Fibroblast of skin of abdomen (primary cell): ENCODE measurements at places on chromosomes 6 and 20.

DNA sequence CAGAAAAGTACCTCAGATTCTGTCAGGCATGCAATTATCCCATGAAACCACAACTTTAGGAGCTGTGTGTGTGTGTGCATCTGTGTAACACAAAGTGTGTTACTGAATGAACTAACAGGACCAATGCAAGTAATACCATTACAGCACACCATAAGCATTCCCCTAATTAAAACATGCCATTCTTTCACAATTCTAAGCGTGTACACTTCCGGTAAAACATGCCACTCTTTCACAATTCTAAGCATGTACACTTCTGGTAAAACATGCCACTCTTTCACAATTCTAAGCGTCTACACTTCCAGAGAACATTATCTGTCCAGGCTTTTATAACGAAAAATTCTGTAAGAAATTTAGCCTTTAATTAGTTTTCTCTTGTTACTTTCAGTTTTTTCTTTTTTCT, 238.2 kb downstream of the GMDS start:
- DNase-seq: peak; percentile 45

DNA sequence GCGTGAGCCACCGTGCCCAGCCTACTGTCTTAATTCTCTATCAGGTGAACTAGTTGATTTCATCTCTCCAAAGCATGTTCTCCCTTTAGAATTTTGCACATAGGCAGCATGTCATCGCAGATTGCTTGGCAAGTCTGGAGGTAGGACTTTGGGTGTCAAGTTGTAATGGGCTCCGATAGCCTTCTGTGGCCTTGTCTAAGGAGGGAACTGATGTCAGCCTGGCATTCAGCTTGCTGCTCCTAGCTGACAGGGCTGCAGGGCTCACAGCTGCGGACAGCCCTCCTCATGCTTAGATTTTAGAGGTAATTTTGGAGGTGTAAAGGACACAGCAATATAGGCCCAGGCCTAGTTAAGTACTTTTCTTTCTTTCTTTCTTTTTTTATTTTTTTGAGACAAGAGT, 11.3 kb downstream of the CHMP4B start:
- no peak for DNase-seq

- peak; percentile 22 for DNase-seq
Measured at GRCh38 chr6:33008944-33009861, at the start of gene HLA-DOA. Gene HLA-DOA (minus strand): TSS chr6:33009591.

- no peak for DNase-seq
Measured at GRCh38 chr20:54933212-54933904, 458.0 kb downstream of the DOK5 start.

DNA sequence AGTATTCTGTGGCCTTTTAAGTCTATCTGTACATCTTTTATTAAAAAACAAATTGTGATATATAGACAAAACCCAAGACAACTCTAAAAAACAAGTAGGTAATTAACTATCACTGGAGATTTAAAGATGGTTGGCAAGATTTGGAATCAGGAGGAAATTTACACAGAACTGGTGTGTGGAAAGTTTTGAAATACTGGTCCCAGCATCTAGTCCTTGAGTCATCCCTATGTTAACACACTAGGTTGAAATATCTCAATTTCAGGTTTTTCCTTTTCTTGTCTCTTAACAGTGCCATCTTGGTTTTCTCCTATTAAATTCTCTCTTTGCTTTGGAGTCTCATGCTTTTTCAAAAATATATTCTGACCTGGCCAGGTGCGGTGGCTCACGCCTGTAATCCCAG, 27.5 kb downstream of the SASH1 start:
- no peak for DNase-seq

DNA sequence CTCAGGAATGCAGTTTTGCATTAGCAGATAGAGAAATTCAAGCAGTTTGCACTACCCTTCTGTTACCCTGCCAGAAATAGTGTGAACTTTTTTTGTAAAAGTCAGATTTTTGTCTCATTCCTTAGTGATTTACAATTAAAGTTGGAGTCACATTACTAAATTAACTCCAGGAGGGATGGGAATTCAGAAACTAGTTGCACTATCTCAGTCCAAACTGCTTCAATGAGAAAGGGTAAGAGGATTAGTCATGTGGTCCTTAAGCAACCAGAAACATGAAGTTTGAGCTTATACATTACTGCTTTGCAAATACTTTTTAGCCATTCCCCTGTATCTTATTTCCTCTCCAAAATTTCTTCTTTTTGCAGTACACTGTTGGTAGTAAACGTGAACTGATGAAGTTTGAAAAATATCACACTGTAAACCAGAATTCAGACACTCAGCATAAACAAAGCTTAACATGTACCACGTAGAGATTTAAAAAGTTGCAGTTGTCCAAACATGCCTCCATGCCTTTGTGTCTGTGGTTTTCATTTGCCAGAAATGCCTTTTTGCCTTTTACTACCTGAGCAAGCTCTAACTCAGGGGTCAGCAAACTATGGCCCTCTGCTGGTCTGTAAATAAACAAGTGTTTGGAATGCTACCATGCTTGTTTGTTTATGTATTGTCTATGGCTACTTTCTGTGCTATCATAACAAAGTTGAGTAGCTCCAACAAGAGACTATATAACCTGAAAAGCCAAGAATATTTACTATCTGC, 49.7 kb downstream of the TP53INP2 start:
- peak; percentile 58 for DNase-seq

GRCh38 chr6:148364056-148364824, 21.6 kb downstream of the SASH1 start:
- peak; percentile 74 for DNase-seq

GRCh38 chr6:139926711-139927110, 552.3 kb upstream of the CITED2 start:
- peak; percentile 42 for DNase-seq

- DNase-seq: no peak
Measured at GRCh38 chr6:9487128-9487527, 927.7 kb downstream of the TFAP2A start.

DNA sequence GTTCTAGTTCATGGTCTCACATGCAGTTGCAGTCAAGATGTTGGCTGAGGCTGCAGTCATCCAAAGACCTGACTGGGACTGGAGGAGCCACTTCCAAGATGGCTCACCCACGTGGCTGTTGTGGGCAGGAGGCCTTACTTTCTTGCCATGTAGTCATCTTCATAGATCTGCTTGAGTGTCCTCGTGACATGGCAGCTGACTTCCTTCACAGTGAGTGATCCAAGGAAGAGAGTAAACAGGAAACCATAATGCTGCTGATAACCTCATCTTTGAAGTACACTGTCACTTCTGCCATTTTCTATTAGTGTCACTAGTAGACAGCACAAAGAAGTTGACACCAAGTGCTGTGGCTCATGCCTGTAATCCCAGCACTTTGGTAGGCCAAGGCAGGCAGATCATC, 40.1 kb upstream of the AKIRIN2 start:
- no peak for DNase-seq

DNA sequence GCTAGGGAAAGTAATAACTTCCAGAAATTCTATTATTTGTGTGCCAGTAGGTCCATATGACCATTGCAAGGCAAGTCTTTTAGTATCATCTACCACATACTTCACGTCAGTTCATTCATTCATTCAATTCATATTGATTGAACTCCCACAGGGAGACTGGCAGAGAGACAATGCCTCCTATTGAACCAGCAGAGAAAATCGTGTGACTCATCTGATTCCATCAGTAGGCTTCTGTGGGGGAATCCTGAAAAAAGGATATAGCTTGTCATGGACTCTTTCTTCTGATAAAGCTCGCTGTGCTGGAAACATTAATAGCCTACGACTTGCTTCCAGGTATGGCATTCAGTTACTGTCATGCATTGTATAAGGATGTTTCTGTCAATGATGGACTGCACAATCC, 45.3 kb upstream of the CNR1 start:
- no peak for DNase-seq

- DNase-seq: no peak
Measured at GRCh38 chr6:21382821-21383449, 210.6 kb upstream of the SOX4 start.

DNA sequence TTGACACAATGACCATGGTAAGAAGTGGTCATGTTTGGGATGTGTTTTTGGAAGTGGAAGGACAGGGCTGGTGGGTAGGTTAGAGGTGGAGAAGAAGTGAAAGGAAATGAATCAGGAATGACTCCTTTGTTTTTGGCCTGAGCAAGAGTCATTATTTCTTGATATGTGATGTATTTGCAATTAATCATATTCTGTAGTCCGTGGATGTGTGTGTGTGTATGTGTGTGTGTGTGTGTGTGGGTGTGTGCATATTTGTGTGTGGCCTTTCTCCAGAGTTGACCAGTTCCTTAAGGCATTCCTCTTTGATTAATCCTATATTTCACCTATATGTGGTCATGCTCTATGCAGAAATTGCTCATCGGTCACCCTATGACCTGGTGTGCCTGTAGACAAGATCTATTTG, 130.7 kb downstream of the UTRN start:
- DNase-seq: peak; percentile 77

- DNase-seq: peak; percentile 77
Measured at GRCh38 chr6:146289816-146290588, 253.6 kb upstream of the RAB32 start.

DNA sequence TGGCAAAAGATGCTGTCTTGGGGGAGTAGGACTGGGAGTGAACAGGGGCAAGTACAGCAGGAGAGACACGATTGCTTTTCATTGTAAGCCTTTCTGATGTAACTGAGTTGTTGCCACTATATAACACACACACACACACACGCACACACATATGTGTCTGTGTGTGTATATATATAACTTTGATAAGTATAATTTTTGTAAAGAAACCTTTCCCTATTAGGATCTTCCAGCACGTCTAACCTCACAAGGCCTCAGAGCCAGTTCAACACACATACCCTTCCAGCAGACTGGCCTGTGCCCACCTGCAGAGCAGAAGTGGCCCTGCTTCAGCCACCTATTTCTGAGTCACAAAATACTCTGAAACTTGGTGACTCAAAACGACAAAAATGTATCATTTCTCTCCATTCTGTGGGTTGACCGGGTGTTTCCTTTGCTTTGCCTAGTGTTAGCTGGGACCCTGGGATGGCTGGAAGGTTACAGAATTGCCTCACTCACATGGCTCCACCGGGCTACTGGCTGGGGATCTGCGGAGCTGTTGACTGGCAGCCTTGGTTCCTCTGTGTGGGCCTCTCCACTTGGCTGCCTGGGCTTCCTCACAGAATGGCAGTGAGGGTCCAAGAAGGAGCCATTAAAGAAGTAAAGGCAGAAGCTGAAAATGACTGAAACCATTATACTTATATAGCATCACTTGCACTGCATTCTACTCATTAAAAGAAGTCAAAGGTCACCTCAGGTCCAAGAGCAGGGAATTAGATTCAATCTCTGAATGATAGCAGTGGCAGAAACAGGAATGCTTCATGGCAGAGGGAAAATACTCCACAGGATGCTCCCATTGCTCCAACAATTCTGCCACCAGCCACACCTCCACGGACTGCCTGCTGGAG, 126.4 kb downstream of the BANF2 start:
- no peak for DNase-seq

- DNase-seq: no peak
Measured at GRCh38 chr6:149567194-149567586, 1.0 kb downstream of the GINM1 start.

DNA sequence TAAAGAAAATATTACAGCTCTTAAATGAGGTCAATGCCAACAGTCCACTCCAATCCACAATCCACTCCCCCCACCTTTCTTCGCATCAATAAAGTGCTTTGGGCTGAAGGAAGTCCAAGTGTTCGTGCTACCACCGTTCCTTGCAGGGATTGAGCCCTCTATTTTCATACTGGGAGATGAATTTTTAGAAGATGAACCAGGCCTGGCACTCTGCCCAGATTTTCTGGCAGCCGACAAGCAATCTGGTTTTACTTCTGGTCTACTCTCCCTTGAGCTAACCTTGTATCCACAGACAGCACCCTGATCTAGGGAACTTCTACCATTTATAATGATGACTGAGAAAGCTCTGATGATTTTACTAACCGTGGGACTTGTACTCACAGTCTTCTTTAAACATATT, 72.3 kb downstream of the BTBD9 start:
- DNase-seq: peak; percentile 93

DNA sequence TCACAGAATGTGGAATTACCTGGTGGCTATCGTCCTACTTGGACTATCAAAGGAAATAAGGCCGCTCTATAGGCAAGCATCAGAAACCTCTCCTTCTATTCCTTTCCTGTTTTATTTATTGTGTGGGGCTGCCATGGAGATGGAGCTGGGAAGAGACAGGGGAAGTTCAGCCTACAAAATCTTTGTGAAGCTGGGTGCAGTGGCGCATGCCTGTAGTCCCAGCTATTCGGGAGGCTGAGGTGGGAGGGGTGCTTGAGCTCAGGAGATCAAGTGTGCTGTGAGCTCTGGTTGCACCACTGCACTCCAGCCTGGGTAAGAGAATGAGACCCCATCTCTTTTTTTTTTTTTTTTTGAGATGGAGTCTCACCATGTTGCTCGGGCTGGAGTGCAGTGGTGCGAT, 60.3 kb downstream of the KCNB1 start:
- DNase-seq: no peak

DNA sequence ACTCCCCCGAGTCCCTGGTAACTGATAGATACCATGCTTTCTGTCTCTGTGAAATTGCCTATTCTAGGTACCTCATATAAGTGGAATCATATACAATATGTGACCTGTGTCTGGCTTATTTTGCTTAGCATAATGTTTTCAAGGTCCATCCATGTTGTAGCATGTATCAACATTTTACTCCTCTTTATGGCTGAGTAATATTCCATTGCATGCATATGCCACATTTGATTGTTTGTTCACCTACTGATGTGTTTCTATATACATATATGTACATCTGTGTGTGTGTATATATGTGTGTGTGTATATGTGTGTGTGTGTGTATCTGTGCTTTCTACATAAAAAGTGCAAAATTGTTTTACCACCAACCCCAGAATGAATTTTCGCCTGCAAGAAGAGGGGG, 119.1 kb downstream of the ADAT2 start:
- no peak for DNase-seq

GRCh38 chr6:116278854-116279231, 887 bp downstream of the TSPYL1 start:
- DNase-seq: no peak

DNA sequence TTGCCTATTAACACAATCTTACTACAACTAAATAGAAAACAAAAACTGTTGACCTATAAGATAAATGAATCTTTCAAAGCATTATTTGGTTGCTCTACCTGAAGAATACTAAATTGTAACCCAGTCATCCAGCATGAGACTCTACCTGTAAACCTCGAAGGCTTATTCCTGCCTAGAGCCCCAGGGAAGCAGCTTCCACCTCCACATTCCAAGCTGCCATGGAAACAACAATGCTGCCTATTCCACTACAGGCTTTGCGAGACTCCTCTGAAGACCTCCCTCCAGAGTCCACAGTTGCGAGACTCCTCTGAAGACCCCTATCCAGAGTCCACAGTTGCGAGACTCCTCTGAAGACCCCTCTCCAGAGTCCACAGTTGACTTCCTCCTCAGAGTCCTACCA, 15.7 kb downstream of the GMDS start:
- no peak for DNase-seq

GRCh38 chr6:30152016-30152673, 8.9 kb downstream of the TRIM10 start:
- DNase-seq: no peak

- peak; percentile 41 for DNase-seq
Measured at GRCh38 chr6:56758120-56758519, 115.4 kb upstream of the DST start.

- DNase-seq: no peak
Measured at GRCh38 chr6:18119236-18119635, 3.2 kb downstream of the NHLRC1 start.
